ENCODE measurements at places on chromosomes 13 and 19. TPM values are rescaled to one million over a fixed set of nuclear protein-coding genes. Genes with fewer than 3 reads are reported as not detected.

DNA sequence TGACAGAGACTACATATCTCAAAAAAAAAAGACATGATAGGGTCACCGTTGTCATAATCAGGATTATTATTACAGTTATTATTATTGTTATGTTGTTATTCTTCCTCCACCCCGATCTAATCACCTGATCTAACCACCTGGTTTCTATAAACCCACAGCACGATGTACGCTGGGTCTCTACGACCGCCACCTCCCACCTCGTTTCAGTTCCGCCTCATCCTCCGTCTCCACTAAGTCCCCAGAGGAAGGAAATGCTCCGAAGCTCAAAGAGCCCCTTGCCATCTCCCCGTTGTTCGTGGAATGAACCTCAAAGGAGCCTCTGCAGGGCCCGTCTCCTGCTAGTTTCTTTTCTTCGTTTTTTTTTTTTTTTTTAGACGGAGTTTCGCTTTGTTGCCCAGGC, 15.9 kb upstream of the MEIS3 start:
- no peaks in the 10 kb centered on the region for H3K36me3 ChIP-seq
- no peak for DNase-seq
- H3K27ac ChIP-seq = no peak overlapping the region
- H3K4me1 ChIP-seq = peaks cover 8% of the 10 kb centered on the region
- peaks cover 8% of the 10 kb centered on the region for H3K27me3 ChIP-seq
- H3K4me3 ChIP-seq = no peak overlapping the region

Gene ZNF726
- total RNA-seq = 11.6 TPM

GRCh38 chr13:113566227-113566561, 18.4 kb upstream of the TFDP1 start:
- no peak for DNase-seq
- peaks cover 9% of the 10 kb centered on the region for H3K4me1 ChIP-seq
- H3K27ac ChIP-seq = no peak overlapping the region
- H3K27me3 ChIP-seq = no peaks in the 10 kb centered on the region

Gene MADCAM1
- total RNA-seq = not detected

- H3K4me1 ChIP-seq = no peaks in the 10 kb centered on the region
- no peak for DNase-seq
- H3K27me3 ChIP-seq = no peaks in the 10 kb centered on the region
- H3K4me3 ChIP-seq = no peak overlapping the region
These were observed 1670.2 kb upstream of the PCDH20 start for GRCh38 chr13:63085851-63086250.

- no peak overlapping the region for H3K27ac ChIP-seq
- H3K27me3 ChIP-seq = no peaks in the 10 kb centered on the region
- H3K36me3 ChIP-seq = peaks cover 92% of the 10 kb centered on the region
- no peak for DNase-seq
- no peak overlapping the region for H3K4me3 ChIP-seq
These were observed 8.2 kb upstream of the ATF5 start for GRCh38 chr19:49920624-49921363.

DNA sequence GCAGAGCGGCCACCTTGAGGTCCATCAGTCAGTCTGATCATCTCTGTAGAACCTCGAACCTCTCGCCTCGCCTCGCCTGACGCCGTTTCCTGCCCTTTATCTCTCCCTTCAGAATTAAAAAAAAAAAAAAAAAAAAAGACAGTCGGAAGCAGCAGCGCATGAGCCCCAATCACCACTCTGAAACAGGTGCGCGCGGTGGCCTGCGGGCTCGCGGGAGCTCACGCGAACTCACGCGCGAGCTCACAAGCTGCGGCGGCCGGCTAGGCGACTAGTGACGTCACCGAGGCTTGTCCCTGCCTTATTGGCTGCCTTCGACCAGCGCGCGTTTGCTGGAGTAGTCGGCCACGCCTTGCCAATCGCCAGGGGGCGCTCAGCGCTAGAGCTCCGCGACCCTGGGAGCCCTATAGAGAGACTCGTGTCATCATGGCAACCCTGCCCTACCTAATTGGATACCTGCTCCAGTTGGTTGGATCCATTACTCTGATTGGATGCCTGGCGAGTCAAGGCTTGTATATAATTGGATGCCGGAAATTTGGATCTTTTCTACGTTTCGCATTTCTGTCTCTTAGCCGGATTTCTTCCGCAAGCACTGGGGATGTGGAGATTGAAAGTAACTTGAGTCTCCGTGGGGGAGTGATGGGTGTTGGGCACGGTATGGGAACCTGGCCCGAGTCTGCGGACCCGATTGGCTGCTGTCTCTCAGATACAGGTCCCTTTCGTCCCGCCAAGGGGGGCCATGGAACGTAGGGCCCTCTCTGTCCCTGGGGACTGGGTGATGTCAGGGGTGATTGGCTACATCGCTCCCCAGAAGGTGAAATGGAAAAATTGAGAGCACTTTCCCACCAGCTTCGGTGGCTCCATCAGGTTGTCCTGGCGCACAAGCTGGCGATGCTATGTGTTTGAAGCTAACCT, 31.6 kb downstream of the SYT3 start:
- peak; percentile 94 for DNase-seq
- H3K4me1 ChIP-seq = peaks cover 21% of the 10 kb centered on the region
- no peaks in the 10 kb centered on the region for H3K27me3 ChIP-seq
- H3K36me3 ChIP-seq = no peaks in the 10 kb centered on the region
- H3K27ac ChIP-seq = no peak overlapping the region

DNA sequence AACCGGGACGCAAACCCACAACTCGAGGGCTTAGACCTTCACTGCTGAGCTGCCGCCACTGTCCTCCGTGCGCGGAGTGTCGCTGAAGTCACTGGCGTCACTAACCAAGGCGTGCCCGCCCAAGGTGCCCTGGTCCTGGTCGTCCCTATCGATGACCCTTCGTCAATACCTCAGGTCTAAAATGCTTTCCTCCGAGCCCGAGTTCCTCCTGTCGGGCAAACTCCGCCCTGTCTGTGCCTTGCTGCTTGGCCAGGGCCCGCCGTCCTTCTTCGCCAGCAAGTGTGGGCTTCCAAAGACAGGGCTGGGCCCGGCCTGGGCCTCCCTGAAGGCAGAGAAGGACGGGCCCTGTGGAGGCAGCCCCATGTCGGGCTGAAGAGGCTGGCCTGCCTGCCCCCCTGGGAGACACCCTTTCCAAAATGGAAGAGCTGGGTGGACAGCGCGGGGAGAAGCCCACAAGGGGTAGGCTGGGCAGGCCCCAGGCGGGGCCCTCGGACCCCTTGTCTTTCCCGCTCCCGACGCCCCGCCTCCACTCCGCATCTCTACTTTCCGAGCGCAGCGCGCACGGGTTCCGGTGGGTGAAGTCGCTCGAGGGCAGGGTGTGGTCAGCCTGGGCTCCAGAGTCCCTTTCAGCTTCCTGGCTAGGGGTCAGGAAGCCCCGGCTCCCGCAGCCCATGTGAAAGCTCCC, 13.4 kb downstream of the RB1 start:
- no peaks in the 10 kb centered on the region for H3K27me3 ChIP-seq
- H3K4me1 ChIP-seq = no peaks in the 10 kb centered on the region
- no peak overlapping the region for H3K27ac ChIP-seq
- no peaks in the 10 kb centered on the region for H3K36me3 ChIP-seq
- H3K4me3 ChIP-seq = no peak overlapping the region

Gene C13orf42
- not detected for total RNA-seq

DNA sequence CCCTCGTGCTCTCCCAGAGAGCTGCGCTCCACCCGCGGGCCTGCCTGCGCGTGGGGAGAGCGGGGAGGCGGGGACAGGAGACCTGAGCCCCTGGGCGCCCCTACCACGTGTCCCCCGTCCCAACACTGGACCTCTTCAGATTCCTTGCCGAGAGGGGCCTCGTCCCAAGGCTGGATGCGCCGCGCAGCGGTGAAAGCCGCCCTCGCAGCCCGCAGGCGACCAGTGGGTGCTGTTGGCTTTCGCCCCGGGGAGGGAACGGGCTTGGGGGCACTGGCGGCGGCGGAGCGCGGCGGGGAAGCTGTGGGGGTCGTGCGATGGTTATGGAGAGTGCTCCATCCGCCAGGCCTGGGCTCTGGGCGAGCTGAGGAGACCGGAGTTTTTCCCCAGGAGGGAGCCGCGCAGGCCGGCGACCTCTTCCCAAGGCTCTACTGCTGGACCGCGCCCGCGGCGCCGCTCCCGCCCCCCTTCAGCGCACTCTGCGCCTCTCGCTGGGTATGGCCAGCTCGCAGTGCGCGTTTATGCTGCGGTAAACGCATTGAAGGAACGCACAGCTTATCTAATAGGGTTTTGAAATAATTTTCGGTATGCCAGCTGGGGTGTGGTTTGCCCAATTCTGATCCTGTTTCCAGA, 17.2 kb upstream of the RNF17 start:
- H3K4me3 ChIP-seq = no peak overlapping the region
- H3K27ac ChIP-seq = no peak overlapping the region
- no peaks in the 10 kb centered on the region for H3K36me3 ChIP-seq
- H3K27me3 ChIP-seq = peaks cover 14% of the 10 kb centered on the region

Gene UGGT2
- 15.6 TPM for total RNA-seq

DNA sequence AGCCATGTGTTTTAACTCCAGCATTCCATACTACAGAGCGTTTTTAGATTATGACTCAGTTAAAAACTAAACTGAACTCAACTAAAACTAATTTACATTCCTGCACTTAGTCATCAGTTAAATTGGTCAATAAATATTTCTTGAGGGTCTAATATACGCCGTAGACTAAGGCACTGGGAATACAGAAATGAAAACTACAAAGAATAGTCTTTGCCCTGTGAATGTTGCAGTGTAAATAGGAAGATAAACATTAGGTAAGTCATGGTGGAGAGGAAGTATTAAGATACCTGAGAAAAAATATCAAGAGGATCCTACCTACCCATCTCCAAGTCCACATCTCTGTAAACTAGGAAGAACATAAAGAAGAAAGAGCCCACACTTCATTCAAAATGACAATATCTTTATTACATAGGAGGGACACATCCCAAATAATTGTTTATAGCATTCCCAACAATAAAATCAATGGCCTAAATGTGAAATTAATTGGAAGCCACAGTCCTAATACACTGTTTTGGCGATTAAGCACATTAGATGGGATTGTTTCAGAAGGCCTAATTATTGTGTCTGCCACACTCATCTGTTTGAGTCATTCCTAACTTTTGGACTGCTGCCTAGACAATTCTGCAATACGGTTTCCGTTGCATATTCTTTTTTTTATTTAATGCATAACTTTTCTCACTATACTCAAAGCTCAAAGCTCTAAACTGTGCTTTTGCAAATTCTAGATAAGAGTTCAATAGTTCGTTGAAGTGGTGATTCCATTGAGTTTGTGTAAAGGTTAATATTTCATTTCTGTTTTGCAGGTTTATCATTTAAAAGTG, 52.9 kb downstream of the MBNL2 start:
- no peak overlapping the region for H3K4me3 ChIP-seq
- no peaks in the 10 kb centered on the region for H3K27me3 ChIP-seq
- peaks cover 19% of the 10 kb centered on the region for H3K36me3 ChIP-seq
- no peak overlapping the region for H3K27ac ChIP-seq
- no peak for DNase-seq

DNA sequence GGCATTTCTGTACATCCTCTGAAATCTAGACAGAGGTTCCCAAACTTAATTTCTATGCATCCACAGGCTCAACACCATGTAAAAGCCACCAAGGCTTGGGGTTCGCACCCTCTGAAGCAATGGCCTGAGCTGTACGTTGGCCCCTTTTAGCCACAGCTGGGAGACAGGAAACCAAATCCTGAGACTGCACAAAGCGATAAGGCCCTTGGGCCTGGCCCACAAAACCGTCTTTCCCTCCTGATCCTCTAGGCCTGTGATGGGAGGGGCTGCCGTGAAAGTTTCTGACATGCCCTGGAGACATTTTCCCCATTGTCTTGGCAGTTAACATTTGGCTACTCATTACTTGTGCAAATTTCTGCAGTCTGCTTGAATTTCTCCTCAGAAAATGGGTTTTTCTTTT, 766.4 kb downstream of the GPC5 start:
- no peaks in the 10 kb centered on the region for H3K36me3 ChIP-seq
- H3K4me1 ChIP-seq = no peaks in the 10 kb centered on the region
- no peak overlapping the region for H3K27ac ChIP-seq

GRCh38 chr13:99626461-99627082, 125.3 kb downstream of the TM9SF2 start:
- DNase-seq = no peak
- H3K4me1 ChIP-seq = no peaks in the 10 kb centered on the region
- no peak overlapping the region for H3K27ac ChIP-seq
- H3K4me3 ChIP-seq = no peak overlapping the region

- H3K27ac ChIP-seq = no peak overlapping the region
- no peaks in the 10 kb centered on the region for H3K4me1 ChIP-seq
- no peaks in the 10 kb centered on the region for H3K36me3 ChIP-seq
These were observed 26.4 kb upstream of the ZNF507 start for GRCh38 chr19:32318884-32319520.

DNA sequence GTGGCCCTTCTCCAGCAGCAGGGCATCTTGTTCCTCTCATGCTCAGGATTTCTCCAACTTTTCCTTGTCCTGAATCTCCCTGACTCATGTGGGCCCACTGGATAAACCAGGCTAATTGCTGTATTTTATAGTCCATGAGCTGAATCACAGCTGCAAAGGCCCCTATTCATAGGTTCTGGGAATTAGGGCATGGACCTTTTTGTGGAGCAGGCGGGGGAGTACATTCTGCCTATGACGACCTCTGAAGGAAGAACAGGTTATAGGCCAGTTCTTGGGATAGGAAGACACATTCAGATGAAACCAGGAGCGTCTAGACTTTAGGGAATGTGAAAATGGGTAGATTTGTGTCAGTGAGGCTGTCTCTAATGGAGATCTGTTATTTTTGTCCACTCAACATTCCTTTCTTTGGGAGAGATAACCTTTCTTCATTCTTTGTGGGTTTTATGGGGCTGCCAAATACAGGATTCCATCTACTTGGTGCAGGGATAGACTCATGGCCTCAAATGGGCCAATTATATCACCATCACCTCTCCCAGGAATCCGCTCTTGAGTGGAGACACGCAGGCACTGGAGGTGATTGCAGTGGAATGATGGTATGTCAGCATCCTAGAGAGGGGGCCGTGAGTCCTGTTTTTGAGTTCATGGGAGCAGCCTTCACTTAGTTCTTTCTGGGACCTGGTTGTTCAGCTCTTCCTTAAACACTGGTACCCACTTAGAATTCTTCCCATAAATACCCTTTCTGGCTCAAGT, 45.1 kb upstream of the CNMD start:
- no peaks in the 10 kb centered on the region for H3K4me1 ChIP-seq
- H3K4me3 ChIP-seq = no peak overlapping the region
- no peak overlapping the region for H3K27ac ChIP-seq
- no peak for DNase-seq

- H3K4me3 ChIP-seq = no peak overlapping the region
- DNase-seq = no peak
- H3K36me3 ChIP-seq = no peaks in the 10 kb centered on the region
- no peaks in the 10 kb centered on the region for H3K27me3 ChIP-seq
- H3K4me1 ChIP-seq = no peaks in the 10 kb centered on the region
- H3K27ac ChIP-seq = no peak overlapping the region
These were observed 336.9 kb upstream of the HTR2A start for GRCh38 chr13:47233734-47234133.

DNA sequence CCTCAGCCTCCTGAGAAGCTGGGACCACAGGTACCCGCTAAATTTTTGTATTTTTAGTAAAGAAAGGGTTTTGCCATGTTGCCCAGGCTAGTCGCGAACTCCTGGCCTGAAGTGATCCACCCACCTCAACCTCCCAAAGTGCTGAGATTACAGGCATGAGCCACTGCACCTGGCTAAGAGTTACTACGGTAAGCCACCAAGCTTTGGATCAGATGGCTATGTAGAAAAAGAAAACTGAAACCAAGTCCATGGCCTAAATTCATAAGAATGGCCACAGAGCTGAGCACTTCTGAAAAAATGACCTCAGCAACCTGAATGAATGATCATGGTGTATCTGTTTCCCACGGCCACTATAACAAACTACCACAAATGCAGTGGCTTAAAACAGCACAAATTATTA, 9.4 kb downstream of the OPA3 start:
- no peak overlapping the region for H3K27ac ChIP-seq
- no peak overlapping the region for H3K4me3 ChIP-seq
- H3K36me3 ChIP-seq = peaks cover 13% of the 10 kb centered on the region

GRCh38 chr13:33514362-33514761, 228.8 kb upstream of the STARD13 start:
- H3K27ac ChIP-seq = no peak overlapping the region
- H3K4me3 ChIP-seq = no peak overlapping the region
- H3K27me3 ChIP-seq = no peaks in the 10 kb centered on the region
- no peaks in the 10 kb centered on the region for H3K4me1 ChIP-seq
